ENCODE measurements at places on chromosomes 2 and 18.

GRCh38 chr18:8689517-8689916, 15.8 kb upstream of the MTCL1 start:
- no peak for DNase-seq

DNA sequence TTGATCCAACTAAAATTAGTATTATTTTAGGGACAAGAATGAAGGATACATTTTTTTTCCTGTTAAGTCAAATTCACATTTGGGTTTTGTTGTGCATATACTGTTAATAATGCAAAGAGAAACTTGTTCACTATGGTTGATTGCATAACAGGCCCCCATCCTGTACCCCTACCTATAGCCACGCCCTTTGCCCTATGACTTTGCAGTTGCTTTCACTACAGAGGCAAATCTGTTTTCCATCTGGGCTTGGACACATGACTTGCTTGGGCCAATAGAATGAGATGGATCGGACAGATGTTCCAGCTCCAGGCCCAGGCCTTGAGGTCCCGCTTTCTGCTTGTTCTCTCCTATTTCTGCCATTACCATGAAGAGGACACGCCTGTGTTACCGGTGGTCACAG, 278.5 kb upstream of the HNRNPA3 start:
- no peak for DNase-seq

DNA sequence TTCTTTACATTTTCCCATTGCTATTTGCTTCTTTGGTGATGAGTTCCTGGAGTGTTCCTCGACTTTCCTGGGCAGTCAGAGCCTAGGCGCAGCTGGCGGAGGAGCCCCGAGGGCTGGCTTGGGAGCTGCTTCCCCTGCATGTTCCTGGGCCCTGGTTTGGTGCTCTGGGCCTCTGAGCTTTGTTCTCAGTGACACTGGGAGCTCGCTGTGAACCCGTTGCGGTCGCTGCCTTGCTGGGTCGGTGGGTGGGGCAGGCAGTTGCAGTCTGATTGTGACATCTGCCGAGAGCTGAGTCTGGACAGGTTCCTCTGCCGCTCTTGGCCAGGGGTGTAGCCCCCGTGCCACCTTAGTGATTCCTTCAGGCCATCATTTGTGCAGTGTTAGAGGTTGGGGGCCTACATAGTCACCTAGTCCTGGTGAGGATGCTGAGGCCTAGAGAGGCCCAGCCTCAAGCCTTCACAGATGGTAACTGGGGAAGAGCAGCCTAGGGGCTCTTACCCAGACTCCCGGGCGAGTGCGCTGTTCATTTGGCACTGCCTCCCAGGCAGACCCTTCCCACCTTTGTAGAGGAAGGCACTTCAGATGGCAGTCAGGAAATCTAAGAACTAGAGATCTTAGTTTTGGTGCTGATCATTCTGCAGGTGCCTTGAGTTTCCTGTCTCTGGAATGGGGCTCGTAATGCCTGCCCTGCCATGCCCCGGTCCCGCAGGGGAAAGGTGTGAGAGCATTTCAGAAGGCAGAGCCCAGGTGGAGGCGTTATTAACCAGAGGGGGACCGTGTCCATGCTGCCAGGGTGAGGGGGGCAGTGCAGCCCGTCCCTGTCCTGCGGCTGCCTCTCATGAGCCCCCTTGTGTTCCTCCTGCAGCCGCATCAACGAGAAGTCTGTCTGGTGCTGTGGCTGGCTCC, 8.4 kb downstream of the ASB1 start:
- no peak for DNase-seq

GRCh38 chr18:45008694-45009413, 328.2 kb downstream of the SETBP1 start:
- DNase-seq: no peak

- DNase-seq: no peak
These were observed 35.3 kb downstream of the PDIA6 start for GRCh38 chr2:10777111-10777841.

Measured in small intestine (tissue), 16 donors.